Vagina (tissue), 2 donors: ENCODE measurements at places on chromosomes 3 and 15.

DNA sequence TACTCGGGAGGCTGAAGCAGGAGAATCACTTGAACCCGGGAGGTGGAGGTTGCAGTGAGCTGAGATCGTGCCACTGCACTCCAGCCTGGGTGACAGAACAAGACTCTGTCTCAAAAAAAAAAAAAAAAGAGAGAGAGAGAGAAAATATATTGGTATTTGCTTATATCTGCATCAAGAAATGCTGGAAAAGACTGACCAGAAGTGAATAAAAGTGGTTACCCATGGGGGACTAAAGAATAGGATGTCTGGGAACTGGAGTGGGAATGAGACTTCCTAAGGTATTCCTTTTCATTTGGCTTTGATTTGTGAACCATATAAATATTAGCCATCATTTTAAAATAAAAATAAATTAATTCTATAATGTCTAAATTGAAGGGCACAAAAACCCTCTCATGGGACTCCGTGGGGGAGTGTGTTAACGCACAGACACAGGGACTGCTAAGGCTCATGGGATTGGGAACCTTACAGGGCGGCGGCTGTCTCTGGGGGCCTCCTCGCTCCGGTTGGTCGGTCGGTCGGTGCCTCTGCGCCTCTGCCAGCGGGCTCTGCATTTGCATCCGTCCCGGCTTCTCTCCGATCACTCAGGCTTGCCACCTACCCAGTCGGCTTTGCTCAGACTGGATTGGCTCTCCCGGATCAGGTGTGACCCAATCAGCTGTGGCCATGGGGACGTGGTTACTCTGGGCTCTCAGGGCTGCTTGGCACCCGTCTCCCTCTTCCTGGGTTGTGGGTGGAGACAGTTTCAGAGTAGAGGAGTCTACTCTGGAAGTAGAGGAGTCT, 12.7 kb upstream of the TSPAN3 start:
- no peaks in the 10 kb centered on the region for H3K27me3 ChIP-seq
- peak overlapping the region; percentile 16 for H3K4me3 ChIP-seq
- no peaks in the 10 kb centered on the region for H3K36me3 ChIP-seq
- H3K4me1 ChIP-seq: peaks cover 10% of the 10 kb centered on the region
- no peak for DNase-seq

GRCh38 chr3:9402410-9403228, 5.2 kb downstream of the SETD5 start:
- no peak for DNase-seq
- no peaks in the 10 kb centered on the region for H3K36me3 ChIP-seq
- H3K4me3 ChIP-seq: no peak overlapping the region
- peak overlapping the region; percentile 25 for H3K27ac ChIP-seq
- peaks cover 91% of the 10 kb centered on the region for H3K4me1 ChIP-seq

DNA sequence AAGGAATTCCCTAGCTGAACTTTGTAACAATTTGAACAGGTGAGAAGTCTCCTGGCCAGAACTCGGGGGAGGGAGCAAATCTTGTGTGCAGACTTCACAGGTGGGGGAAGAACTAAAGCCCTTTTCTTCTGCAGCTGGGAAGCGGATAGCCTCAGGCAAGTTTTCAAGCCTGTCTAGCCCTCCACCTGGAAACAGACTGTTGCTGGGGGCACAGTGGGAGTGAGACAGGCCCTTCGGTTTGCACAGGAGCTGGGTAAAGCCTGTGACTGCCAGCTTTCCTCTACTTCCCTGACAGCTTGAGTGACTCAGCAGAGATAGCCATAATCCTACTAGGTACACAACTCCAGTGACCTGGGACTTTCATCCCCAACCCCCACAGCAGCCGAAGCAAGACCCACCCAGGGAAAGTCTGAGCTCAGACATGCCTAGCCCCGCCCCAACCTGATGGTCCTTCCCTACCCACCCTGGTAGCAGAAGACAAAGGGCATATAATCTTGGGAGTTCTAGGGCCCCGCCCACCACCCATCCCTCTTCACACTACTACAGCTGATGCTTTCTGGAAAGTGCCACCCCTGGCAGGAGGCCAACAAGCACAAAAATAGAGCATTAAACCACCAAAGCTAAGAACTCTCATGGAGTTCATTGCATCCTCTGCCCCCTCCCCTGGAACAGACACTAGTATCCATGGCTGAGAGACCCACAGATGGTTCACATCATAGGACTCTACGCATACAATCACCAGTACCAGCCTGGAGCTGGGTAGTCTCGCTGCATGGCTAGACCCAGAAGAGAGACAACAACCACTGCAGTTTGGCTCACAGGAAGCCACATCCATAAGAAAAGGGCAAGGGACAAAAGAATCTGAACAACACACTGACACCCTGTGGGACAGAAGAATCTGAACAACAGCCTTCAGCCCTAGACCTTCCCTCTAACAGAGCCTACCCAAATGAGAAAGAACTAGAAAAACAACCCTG, 479.0 kb downstream of the RAP2B start:
- no peaks in the 10 kb centered on the region for H3K36me3 ChIP-seq
- H3K4me1 ChIP-seq: no peaks in the 10 kb centered on the region
- DNase-seq: no peak
- no peaks in the 10 kb centered on the region for H3K27me3 ChIP-seq

- DNase-seq: peak; percentile 54
- no peak overlapping the region for H3K27ac ChIP-seq
- H3K4me3 ChIP-seq: no peak overlapping the region
These were observed 6.1 kb downstream of the VWA5B2 start for GRCh38 chr3:184235381-184236032.

GRCh38 chr15:65336493-65337435, 32.3 kb downstream of the RNU5B-1 start:
- H3K4me3 ChIP-seq: no peak overlapping the region
